Astrocyte (in vitro differentiated cells and primary cell): ENCODE measurements at places on chromosomes 3 and 15. TPM values are rescaled to one million over a fixed set of nuclear protein-coding genes. Genes with fewer than 3 reads are reported as not detected.

Gene ZDHHC23
- 0.67 and 0.68 TPM in 2 replicates for total RNA-seq

- DNase-seq: peak; percentile 3
Measured at GRCh38 chr3:115885621-115886020, 262.3 kb downstream of the GAP43 start.

GRCh38 chr3:13508496-13508895, 28.4 kb downstream of the HDAC11 start:
- DNase-seq: no peak

GRCh38 chr3:71582612-71583565, 639 bp downstream of the FOXP1 start:
- peak; percentile 51 for DNase-seq

DNA sequence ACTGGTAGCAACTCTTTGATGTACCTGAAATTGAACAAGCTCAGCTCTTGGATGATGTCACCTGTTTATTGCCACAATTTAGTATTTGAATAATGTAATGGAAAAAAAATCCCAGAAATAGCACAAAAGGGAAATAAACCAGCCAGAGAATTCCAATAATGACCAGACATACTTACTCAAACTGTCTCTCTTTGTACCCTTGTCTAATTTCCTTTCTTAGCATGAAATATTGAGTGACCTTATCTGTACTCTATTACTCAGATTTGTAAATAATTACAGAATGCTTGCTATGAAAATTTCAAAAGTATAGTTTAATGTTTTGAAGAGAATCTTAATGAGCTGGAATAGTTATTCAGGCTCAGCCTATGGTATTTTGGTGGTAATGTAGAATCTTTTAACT, 555.4 kb upstream of the SGO1 start:
- peak; percentile 70 for DNase-seq

Gene FBXL2
- 23.3 and 25.6 TPM in 2 replicates for total RNA-seq

GRCh38 chr3:104273046-104273649, 1093.6 kb upstream of the ALCAM start:
- DNase-seq: peak; percentile 18

- DNase-seq: no peak
Measured at GRCh38 chr15:67189326-67190051, 65.0 kb downstream of the AAGAB start.

- DNase-seq: peak; percentile 93
Measured at GRCh38 chr15:27686369-27686768, 412.7 kb downstream of the OCA2 start.

DNA sequence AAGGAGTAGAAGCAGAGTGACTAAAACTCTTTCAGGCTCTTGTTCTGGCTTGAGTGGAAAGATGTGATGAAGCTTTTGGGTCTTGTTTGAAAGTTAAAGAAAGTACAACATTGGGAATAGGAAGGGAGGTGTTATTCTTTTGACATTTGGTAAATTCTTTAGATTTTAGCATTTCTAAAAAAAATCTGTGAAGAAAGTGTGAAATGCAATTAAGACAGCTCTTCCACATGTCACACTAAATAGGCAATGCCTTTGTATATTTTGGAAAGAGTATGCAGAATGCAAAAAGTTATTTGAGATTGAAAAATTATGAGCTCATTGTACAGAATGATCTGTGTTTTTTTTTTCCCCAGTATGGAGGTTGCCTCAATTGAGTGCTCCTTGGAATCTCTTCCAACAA, 532.2 kb upstream of the DPPA4 start:
- no peak for DNase-seq

DNA sequence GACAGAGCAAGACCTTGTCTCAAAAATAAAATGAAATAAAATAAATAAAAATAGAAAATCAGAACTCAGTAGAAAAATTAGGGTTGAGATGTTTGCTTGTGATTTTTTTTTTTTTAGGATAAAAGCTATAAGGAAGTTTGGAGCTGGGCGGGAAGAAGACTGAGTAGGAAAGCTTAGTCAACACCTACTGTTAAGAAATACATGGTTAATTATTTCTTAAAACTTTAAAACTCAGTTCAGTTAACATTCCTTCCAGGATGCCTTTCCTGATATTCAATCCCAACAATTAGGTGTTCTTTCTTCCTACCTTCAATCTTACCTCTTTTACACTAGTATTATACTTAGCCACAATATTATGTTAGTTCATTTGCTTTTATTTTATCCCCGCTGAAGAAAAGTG, 246.2 kb downstream of the LSAMP start:
- no peak for DNase-seq
